ENCODE measurements at places on chromosomes 5 and 9. TPM values are rescaled to one million over a fixed set of nuclear protein-coding genes. Genes with fewer than 3 reads are reported as not detected.

TRIM36 gene
- total RNA-seq, result 0.29 TPM

AGXT2 gene
- total RNA-seq, result 0.17 TPM

FOXD4L3 gene
- total RNA-seq, result not detected

PLPP7 gene
- 9.3 TPM for total RNA-seq

GFI1B gene
- not detected for total RNA-seq

CWC27 gene
- 13.2 TPM for total RNA-seq

OR13C9 gene
- total RNA-seq, result not detected

All from smooth muscle cell of trachea (primary cell).